A673 (cell line): ENCODE measurements at places on chromosomes 7 and 10.

DNA sequence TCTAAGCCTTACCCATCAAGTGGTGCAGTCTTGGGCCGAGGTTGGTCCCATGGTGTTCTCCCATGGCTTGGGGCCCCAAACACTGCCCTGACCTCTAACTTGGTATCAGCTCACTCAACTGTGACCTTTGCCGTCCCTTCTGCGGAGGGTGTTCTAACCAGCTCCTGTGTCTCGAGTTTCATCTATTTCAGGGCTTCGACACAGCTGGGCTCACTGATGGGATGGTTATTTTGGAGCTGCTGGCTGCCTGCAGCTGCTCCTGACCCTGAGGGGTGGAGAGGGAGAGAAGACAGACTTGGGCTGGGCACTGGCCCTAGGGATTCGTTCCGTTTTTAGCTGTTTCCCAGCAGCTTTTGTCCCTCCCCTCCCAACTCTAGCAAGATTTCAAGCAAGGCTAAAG lies 86.9 kb downstream of the NEURL1 start:
- no peak for DNase-seq

DNA sequence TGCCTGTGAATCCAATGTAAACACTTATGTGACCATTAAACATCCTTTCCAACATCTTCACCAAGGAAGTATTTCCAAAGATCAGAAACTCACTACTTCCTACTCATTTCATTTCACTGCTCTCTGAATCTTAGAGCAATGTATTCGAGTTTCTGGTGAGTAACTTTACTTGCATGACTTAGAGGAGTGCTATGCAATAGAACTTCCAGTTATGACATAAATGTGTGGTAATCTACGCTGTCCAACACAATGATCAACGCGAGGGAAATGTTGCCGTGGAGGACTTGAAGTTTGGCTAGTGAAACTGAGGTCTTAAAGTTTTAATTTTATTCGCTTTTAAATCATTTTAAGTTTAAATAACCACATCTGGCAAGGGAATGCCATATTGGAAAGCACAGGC lies 1326.3 kb downstream of the XPNPEP1 start:
- DNase-seq = no peak

DNA sequence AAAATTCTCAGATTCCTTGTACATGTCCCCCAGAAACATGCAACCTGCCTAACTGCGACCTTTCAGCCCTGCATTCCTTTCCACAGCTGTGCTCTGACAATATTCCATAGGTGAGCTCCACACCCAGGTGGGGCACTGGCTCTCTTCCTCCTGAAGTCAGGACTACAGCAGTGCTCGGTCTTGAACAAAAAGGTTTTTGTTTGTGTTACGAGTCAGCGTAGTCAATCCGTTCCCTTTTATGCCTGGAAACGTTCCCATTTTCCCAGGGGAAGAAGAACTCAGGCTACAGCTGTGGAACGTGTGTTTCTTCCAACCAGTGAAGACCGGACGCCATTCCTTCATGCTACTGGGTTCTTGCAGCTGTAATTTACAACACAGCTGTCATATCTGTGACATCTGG lies 52.4 kb upstream of the PFKP start:
- no peak for DNase-seq

DNA sequence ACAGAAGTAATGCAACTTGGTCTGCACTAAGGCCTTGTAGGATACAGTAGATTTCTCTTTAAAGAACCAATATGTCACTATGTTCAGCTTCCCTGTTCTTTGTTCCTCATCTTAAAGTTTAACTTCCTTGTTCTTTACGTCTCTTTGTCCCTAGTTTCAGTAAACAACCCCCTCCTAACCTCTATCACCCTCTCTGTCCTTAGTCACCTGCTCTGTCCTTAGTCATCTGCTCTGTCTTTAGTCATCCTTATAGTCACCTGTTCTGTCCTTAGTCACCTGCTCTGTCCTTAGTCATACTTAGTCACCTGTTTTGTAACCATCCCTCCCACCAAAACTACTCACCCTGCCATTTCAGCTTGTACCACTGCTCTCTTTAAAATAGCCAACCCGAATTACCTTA lies 144.6 kb upstream of the TMEM106B start:
- DNase-seq = no peak
